ENCODE measurements at places on chromosomes 16 and 17. TPM values are rescaled to one million over a fixed set of nuclear protein-coding genes. Genes with fewer than 3 reads are reported as not detected.
A peak's percentile ranks its signal among the peaks of the same experiment; 100 is the strongest.

The HCRT gene
- total RNA-seq, result not detected

The ZG16B gene
- total RNA-seq, result 9.1 TPM

The CX3CL1 gene
- 21.8 TPM for total RNA-seq

The FAM83G gene
- 17.3 TPM for total RNA-seq

The OR1A1 gene
- total RNA-seq, result not detected

The NPIPA2 gene
- 3.9 TPM for total RNA-seq

The KRTAP17-1 gene
- total RNA-seq, result not detected

The KRTAP4-8 gene
- total RNA-seq, result not detected

- no peak for DNase-seq
Measured at GRCh38 chr16:88678224-88678979, 7.9 kb downstream of the SNAI3 start.

GRCh38 chr16:79632289-79632688 lies 31.8 kb upstream of the MAF start:
- DNase-seq, result no peak

GRCh38 chr16:72389791-72390190 lies 217.8 kb upstream of the PMFBP1 start:
- DNase-seq, result no peak

DNA sequence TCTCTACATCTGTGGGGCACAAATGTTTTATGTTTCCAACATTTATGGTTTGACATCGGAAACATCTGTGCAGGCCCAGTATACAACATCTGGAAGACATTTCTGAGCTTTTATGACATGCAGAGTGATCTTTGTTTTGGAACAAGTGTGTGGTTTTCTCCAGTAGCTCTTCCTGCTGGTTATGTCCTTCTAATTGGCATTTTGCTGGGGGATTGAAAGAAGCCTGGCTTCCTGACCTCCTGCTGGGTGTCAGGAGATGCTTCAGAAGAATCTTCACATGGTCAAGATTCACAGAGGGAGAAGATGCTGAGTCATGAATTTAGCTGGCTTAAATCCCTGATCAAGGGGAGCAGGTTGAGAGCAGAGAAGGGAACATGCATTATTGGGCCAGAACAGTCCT lies 279.5 kb upstream of the MYOCD start:
- DNase-seq, result no peak

GRCh38 chr16:14448879-14449278 lies 181.2 kb downstream of the PARN start:
- DNase-seq, result no peak

- DNase-seq, result no peak
Measured at GRCh38 chr16:13554005-13554404, 365.9 kb upstream of the ERCC4 start.

GRCh38 chr17:42406615-42407288 lies 16.3 kb downstream of the CAVIN1 start:
- DNase-seq, result no peak

DNA sequence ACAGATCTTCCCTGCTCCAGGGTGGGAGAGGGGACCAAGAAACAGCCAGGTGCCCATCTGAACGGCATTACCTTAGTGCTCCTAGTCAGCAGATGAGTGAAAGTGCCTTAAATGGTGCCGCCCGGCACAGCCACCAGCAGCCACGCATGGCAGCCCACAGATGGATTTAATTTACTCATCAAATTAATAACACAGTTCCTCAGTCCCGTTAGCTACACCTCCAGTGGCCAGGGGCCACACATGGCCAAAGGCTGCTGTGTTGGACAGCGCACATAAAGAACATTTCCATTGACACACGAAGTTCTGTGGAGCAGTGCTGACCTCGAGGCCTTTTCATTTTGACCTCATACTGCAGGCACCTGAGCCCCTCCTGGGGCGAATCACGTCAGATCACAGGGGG lies 166.3 kb downstream of the CMIP start:
- no peak for DNase-seq

DNA sequence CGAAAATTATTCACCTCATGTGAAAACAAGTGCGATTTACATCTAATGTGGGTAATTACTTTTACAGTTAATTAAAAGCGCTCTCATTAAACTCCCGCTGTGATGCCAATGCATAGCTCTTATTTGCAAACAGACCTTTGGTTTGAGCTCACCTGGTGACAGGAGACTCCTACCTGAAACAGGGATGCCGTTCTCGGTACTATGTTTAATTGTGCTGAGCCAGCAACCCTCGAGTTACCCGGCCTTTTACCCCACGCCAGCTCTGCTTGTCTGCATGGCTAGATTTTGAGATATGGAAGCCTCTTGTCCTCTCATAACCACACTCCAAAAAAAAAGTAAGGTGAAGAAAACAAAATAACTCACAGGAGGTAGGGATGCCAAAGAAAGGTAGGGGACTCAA lies 690.4 kb upstream of the RBFOX1 start:
- no peak for DNase-seq

DNA sequence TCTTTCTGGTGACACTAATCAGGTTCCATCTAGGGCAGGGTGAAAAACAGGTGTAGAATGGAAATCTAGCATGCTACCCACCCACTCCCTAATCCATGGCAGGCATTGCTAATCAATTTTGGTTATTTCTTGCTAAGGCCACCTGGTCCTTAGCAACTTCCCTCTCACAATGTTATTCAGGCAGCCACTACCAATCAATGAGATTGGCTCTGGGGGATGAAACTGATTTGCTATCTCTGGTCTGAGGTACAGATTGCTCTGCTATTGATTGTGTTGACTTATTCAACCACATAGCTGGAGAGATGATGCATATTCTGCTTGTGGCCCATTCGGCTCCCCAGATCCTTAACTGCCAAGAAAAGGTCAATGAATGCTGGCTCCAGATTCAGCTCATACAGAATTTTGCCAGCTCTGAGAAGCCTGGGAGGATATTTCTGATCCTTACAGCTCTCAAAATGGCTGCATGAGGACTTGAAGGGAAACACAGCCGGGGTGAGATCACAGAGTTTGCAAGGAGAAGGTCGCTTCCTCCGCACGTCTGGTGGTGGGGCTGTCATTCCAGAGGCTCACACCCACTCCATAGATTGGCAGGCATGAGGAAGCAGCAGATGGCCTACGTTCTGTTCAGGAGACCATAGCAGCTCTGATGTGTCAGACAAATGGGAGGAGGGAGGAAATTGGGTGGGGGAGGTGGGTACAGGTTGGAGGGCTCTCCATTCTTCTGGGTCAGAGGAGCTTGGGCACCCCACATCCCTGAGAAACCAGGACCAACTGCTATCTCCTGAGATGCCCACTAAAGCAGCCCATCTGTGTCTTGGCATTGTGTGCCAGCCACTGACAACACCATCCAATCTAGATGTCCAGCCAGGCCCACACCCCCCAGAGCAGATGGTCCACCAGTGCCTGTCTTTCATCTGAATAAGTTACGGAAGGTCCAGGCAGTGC lies 22.3 kb downstream of the SEZ6 start:
- DNase-seq, result no peak

DNA sequence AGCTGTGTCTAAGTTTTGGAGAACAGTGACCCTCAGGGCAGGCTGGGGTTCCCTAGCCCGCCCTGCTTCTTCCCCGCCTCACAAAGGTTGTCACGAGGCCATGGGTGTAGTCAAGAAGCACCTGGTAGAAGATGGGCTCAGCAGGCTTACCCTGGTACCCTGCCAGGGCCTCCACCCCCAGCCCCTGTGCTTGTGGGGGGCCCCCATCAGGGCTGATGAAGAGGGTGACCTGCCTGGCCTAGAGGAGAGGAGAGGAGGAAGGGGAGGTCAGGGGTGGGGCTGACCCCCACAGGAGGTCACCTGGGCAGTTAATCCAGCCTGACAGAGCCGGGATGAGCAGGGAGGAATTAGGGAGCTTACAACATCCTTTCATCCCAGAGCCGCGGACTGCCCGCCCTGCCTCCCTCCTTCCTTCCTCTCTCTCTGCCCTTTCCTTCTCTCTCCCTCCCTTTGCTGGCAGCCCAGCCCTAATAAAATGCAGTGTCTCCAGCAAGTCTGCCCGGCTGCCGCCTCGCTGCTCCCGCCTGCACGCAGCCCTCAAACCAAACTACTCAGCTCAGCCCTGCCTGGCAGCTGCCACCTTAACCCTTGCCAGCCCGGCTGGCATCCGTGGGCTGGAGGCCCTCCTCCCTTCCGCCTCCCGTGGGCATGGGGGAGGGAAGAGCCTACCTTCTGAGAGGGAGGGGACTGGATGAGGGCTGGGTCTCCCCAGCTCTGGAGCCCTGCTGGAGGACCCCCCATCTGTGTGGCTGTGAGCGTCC lies 7.2 kb downstream of the DLX3 start:
- no peak for DNase-seq

DNA sequence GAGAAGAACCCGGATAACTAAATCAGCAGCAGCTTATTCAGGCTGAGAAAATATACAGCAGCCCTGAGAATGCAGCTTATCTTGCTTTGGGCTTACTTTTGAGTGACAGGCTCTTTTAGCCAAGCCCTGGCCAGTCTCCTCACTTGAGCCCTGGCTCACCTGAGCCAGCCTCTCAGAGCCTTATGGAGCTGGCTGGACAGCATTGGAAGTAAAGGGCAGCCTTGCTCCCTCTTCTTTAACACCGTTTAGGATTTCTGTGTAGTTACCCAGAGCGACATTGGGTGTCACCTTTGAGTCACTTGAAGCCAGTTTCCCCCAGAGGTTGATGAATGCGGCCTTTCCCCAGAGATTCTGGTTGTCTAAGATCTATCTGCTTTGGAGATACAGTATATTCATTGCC lies 7.7 kb upstream of the NPIPB2 start:
- DNase-seq, result peak; percentile 38

GRCh38 chr17:48181653-48182052 lies 74.1 kb downstream of the SNX11 start:
- no peak for DNase-seq

DNA sequence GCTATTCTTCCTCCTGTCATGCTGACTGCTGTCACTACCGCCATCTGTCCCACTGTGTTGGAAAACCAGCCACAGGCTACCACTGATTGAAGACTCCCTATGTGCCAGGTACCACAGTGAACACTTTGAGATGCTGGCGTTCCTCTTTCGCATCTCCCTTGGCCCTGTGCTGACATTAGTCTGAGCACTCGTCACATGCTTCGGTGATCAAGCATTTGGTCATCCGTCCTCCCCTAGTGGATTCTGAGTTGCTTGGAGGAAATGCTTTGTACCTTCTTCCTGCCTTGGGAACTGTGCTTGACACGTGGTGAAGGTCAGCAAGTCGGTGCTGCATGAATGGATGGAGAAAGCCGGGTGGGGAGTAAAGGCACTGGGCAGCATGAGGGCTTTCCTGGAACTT lies 260.1 kb downstream of the SNX29 start:
- DNase-seq, result no peak

DNA sequence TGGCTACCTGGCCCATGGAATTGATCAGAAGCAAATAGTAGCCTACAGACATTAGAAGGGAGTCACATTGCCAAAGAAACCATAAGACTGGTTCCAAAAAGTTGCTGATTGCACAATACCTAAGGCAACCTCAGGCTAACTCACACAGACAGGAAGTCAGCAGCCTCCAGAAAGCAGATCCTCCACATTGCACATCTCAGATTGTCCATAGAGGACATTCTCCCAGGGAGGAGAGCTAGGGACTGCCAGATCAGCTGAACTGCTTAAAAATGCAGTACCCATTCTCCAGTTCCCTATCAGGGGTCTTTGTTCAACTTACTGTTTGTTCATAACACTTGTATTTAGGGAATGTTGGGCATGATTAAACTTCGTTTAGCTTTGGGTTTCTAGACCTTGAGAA lies 4.2 kb downstream of the CCL3 start:
- DNase-seq, result no peak

DNA sequence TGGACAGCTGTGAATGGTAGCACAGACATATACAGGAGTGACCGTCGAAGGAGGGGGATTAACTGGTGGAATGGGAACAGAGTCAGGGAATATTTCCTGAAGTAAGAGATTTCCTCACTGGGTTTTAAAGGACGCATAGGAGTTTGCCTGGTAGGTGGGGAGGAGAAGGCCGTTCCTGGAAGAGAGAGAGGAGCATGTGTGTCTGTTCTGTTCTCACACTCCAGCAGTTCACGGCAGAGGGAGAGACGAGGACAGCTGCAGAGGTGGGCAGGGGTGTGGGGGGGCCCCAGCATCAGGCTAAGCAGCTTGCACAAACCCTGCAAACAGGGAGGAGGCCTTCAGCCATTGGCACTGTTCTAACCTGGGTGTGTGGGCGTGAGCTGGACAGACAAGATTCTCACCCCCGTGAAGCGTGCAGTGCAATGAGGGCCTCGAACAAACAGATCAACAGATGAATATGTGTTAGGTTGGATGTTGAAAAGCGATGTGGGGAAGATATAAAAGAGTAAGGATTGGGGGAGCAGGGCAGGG lies 85.3 kb upstream of the GSE1 start:
- no peak for DNase-seq

- DNase-seq, result no peak
Measured at GRCh38 chr17:73045724-73046123, 46.8 kb downstream of the SLC39A11 start.

GRCh38 chr16:49014277-49015224 lies 267.1 kb downstream of the CBLN1 start:
- no peak for DNase-seq

DNA sequence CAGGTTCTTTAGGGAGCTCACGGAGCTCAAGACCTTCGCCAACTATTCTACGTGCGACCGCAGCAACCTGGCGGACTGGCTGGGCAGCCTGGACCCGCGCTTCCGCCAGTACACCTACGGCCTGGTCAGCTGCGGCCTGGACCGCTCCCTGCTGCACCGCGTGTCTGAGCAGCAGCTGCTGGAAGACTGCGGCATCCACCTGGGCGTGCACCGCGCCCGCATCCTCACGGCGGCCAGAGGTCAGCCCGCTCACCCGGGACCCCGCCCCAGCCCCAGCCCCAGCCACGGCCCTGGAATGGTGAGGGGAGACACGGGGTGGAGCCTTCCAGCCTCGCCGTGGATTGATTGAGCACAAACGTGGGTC lies 13.5 kb downstream of the SARM1 start:
- DNase-seq, result no peak

DNA sequence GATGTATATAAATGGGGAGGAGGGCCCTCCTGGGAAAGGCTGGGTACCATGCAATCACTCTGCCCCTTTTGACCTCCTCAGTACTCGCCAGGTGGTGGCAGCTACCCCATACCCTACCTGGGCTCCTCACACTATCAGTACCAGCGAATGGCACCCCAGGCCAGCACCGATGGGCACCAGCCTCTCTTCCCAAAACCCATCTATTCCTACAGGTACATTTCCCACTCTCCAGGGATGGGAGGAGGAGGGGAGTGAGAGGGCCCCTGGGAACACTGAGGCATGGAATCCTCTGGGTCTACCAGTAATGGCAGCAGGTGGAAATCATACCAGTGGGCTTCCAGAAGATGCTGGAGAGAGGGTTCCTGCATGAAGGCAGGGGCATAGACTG lies 22.9 kb downstream of the FOXN1 start:
- no peak for DNase-seq

Data from Panc1 (cell line).